ENCODE measurements at places on chromosomes 2 and 18.

DNA sequence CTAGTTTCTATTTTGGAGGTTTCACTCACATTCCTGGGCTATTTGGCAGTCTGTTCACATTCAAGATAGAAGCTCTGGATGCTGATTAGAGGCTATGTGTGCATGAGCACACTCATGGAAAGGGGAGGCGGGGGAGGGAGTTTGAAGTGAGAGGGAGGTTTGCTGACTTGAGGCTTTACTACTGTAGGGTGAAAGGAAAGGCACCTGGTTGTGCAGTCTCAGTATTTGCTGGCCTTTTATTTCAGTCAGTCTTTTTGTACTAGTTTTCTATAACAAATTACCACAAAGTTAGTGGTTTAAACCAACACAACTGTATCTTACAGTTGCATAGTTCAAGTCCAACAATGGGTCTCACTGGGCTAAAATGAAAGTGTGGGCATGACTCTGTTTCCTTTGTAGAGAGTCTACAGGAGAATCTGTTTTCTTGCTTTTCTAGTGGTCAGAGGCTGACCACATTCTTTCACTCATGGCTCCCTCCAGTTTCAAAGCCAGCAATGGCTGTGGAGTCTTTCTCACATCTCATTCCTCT lies 47.7 kb upstream of the NR4A2 start:
- no peak for DNase-seq

GRCh38 chr2:222485367-222486211 lies 61.2 kb downstream of the SGPP2 start:
- DNase-seq, result no peak

DNA sequence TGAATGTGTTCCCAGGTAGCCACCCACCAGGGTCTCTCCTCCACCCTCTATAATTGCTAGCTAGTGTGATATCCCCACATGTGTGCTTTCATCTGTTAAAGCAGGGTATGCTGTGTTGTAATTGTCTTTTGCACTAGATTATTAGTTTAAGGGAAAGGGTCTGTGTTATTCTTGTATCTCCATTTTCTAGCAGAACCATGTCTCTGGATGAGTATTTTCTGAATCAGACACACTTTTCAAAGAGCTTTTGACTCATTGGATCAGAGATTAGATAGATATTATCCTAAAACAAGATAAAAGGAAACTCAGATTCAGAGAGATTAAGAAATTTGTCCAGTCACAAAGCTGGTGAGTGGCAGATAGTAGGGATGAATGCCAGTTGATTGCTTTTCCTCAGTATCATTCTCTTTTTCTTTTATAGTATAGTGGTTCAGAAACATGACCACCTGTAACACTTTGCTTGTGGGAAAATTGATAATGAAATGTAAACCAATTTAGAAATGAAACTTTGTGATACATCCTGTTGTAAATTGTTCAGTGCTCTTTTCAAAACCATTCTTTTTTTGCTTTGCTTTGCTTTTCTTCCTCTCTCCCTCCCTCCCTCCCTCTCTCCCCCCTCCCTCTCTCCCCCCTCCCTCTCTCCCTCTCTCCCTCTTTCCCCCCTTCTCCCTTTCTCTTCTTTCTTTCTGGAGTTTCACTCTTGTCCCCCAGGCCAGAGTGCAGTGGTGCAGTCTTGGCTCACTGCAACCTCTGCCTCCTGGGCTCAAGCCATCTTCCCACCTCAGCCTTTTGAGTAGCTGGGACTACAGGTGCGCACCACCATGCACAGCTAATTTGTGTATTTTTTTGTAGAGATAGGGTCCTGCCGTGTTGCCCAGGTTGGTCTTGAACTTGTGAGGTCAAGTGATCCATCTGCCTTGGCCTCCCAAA lies 7.4 kb downstream of the MIB1 start:
- DNase-seq, result no peak

GRCh38 chr2:151632993-151633565 lies 101.2 kb downstream of the NEB start:
- no peak for DNase-seq

DNA sequence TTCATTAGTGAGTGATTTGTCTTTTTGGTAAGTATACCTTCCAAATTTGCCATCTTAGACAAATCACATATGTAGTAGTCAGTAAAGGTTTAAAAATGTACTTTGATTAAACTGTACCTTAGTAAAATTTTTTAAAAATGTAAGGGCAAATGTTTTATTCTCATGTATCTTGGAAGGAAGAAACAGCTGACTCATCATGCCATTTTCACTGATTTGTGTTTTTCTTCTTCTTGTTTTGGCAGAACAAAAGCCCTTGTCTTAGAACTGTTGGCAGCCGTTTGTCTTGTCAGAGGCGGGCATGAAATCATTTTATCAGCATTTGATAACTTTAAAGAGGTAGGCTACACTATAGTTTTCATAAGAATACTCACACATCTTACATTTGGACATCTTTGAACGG lies 136.5 kb downstream of the PRPF40A start:
- no peak for DNase-seq

Measured in NCI-H1417 treated with DMSO at 0.1 percent for 48 hours (cell line).